ENCODE measurements at places on chromosomes 2 and 18.

GRCh38 chr2:52995424-52995823, 772.2 kb upstream of the CHAC2 start:
- no peak for DNase-seq

DNA sequence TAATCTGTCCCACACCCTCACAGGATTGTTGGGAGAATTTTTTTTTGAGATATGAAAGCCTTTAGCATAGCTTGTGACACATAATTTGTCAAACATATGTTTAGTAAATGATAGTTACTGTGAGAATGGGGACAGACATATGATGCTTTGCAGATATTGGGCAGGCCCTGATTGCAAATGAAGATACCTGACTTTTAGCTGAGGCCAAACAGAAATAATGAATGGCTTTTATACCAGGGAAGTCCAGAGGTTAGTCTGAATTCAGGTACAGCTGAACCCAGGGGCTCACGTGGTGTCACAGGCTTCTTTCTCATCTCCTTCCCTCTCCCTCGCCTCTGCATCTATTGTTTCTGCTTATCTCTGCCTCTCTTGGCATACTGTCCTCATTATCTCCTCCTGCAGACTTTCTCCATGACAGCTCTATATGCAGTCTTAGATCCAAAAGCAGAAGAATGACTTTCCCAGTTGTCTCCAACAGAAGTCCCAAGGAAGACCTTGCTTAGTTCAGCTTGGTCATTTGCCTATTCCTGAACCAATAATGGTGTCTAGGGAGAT, 4.9 kb upstream of the WNT10A start:
- no peak for DNase-seq

DNA sequence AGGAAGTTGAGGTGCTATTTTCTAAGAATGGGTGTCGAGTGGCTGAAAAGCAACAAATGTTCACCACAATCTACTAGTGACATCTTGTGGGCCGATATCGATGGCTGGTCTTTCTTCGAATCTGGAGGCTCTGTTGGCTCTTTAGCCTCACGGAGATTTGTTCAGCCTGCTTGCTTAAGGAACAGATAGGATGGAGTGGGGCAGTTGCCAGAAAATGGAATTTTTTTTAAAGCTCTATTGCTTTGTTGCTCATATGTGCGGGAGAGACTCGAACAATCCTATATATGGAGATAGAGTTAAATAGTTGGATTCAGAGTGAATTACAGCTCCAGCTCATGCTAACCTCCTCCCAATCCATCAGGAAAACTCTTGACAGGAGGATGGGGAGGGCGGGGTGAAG, 70.9 kb upstream of the LYPD6B start:
- no peak for DNase-seq

GRCh38 chr2:215717501-215718381, 281.9 kb upstream of the FN1 start:
- DNase-seq: no peak

- DNase-seq: no peak
Measured at GRCh38 chr18:24762511-24762910, 302.1 kb downstream of the HRH4 start.

GRCh38 chr18:48193521-48194492, 215.4 kb downstream of the ZBTB7C start:
- no peak for DNase-seq

DNA sequence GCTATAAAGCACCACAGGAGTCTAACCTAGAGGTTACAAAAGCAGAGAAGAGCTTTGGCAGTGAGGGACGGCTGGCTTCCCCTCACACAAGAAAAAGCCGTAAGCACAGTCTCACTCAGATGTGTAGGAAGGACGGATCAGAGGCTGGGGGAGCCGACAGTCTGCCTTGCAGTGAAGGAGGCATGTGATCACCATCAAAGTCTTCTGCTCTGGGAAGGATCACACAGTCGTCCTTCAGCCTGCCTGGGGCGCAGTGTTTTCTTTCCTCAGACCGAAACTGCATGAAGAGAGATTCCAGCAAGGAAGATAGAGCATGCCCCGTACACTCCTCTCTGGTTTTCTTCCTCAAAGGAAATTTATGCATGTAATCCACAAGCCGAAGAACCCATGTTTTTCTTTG, 24.1 kb downstream of the GATA6 start:
- DNase-seq: peak; percentile 8

DNA sequence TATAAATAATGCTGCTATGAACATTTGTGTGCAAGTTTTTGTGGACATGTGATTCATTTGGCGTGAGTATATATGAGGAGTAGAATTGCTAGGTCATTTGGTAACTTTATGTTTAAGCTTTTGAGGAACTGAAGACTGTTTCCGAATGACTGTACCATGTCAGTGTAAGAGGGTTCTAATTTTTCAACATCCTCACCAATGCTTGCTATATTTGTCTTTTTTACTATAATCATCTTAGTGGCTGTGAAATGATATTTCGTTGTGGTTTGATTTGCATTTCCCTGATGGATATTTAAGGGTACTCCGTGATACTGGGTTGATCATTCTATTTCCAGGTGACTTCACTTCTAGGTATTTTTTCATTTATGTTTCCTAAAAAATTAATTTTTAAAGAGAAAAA, 241.1 kb downstream of the BCL2 start:
- no peak for DNase-seq

GRCh38 chr2:192669505-192670091, 474.9 kb upstream of the TMEFF2 start:
- DNase-seq: no peak

DNA sequence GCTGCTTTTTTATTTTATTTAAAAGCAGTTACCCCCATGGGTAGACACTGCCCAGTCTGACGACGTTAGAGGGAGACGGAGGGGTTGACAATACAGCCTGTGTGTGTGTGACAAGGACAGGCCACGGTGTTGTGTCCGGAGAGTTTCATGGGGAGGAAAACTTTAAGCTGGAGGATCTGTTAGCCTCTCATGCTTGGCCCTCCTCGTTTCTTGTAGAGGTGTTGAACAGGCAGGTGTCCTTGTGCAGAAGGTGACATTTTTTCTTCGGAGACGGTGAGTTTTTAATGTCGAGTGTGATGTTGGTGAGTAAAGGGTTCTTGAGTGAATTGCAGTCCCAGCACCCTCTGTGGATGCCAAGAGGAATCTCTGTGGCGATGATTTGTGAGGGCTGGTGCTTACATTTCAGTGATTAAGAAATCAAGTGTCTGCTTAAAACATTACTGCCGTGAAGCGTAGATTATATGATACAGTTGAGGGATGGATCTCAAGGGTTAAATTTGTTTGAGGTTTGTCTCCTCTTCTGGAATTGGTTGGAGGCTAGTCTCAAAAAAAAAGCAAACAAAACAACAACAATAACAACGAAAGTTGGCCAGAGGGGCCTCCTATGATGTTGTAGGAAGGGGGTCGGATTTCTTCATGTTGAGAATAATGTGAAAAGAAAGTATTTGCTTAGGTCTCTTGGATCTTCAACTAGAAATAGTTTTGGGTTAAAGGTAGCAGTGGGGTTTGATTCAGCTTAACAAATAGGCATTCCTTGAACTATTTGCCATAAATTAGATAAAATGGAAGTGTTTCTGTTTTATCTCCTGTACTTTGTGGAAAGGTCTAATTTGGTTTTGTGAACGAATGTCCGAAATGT, 1.6 kb downstream of the NCOA1 start:
- DNase-seq: no peak

DNA sequence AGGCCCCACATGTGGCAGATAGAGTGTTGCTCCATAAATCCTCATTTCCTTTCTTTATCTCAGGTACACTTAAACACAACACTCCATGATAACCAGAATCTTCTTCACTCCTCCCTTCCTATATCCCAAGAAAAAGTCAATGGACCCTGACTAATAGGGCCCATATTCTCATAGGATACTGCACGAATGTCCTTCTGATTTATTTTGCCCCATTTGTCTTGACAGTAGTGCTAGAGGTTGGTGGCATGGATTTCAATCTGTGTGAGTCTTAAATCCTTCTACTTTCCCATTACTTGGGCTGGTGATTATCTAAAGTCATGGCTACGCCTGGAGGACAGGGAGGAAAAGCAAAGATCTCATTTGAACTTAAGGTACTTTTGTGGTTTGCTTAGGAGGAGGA, 156.0 kb downstream of the ACOXL start:
- no peak for DNase-seq

- no peak for DNase-seq
Measured at GRCh38 chr2:54791831-54792230, 68.4 kb downstream of the EML6 start.

GRCh38 chr18:2070631-2071030, 500.7 kb downstream of the METTL4 start:
- no peak for DNase-seq

DNA sequence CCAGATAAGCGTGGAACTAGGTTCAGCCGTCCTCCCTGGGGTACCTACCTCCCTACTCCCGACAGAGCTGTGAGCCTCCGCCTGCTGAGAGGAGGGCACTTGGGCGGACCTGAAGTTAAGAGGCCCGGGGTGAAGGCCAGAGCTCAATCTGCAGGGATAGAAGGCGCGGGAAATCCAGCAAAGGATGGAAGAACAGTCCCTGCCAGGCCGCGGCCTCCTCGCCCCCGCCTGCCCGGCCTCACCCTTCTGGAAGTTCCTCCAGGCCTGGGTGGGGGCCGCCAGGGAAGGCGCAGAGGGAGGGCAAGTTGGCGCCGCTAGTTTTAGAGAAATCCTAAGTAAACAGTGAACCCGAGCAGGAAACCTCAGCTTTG, 13.0 kb downstream of the EN1 start:
- no peak for DNase-seq

GRCh38 chr2:54065411-54065810, 50.0 kb upstream of the ACYP2 start:
- DNase-seq: no peak

- no peak for DNase-seq
Measured at GRCh38 chr2:179890666-179891065, 29.3 kb upstream of the ZNF385B start.

DNA sequence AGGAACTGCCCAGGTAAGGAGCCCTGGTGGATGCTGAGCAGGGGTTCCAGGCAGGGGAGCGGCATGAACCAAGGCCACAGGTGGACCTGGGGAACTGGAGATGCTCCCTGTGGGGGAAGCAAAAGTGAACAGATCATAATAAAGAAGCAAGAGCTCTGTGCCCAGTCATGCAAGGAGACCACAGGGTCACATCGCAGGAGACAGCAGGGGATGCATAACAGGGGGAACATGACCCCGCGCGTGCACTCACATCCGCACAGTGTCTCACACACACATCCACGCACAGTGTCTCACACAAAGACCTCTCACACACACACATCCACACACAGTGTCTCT, 473.3 kb upstream of the HS6ST1 start:
- no peak for DNase-seq

GRCh38 chr2:40450066-40450795, 1.7 kb downstream of the SLC8A1 start:
- DNase-seq: no peak

GRCh38 chr2:239178954-239179353, 221.9 kb downstream of the HDAC4 start:
- DNase-seq: no peak

DNA sequence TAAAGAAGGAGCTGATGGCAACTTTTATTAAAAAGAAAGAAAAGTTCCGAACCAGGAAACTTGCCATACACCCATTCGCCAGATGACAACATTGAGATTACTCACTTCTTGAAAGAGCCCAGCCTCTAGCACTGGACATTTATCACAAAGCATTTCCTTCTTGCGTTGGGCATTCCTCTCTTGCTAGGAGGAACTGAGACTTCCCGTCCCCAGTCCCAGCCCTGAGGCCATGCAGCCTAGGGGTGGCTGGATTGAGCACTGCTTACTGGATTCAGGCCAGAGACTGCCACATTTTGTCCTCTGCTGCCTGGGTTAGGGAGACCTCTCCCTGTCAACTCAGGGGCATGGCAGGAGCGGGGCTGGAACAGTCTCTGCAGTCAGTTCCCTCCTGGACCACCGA, 80.1 kb downstream of the SDC1 start:
- no peak for DNase-seq

DNA sequence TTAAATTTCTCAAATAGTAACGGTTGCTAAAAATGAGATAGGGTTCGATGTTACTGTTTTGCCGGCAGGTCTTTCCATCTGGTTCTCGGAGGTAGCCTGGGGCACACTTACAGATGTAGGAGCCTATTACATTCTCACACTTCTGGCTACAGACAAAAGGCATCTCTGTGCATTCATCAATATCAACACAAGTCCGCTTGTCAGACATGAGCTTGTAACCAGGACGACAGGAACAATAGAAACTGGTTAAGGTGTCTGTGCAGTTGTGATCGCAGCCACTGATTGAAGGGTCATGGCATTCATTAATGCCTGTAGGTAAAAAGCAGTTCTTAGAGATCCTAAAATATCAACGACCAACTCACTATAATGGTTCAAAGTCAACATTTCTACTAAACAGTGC, 116.3 kb downstream of the DHRS9 start:
- peak; percentile 35 for DNase-seq

GRCh38 chr18:59265246-59265973, 7.8 kb downstream of the RAX start:
- DNase-seq: no peak

DNA sequence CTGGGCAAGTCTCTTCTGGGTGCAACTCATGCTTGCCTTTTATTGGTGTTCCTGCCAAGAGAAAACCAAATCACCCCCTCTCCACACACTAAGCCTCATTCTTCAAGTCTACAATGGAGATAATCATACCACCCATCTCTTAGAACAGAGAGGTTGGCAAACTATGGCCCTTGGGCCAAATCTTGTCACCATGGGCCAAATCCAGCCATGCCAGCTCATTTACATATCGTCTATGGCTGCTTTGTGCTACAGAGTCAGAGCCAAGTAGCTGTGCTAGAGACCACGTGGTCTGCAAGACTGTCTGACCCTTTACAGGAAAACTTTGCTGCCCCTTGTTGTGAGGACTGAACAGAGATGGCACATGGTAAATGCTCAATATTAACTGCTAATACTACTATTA, 270.3 kb upstream of the PARD3B start:
- no peak for DNase-seq

- no peak for DNase-seq
Measured at GRCh38 chr2:104846786-104847585, 6.9 kb upstream of the POU3F3 start.

DNA sequence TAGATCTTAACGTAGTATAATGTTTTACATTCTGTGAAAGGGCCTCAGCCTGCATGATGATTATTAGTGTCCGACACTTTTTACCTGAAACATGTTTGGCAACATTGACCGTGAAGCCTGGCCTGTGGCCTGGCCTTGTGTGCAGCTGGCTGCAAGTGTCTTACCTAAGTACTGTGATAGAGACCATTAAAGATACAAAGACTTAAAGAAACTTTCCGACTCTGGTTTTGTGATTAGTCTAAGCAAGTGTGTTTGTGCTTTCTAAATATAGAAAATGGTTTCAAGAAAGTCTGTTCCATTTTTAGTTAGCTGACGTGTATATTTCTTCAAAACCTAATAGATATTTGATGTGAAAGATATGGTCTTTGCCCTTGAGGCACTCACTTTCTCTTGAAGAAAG, 601.8 kb downstream of the LRP1B start:
- no peak for DNase-seq

- no peak for DNase-seq
Measured at GRCh38 chr2:110998311-110998710, 122.4 kb upstream of the BCL2L11 start.

- no peak for DNase-seq
Measured at GRCh38 chr2:162828545-162828944, 10.0 kb downstream of the KCNH7 start.

- no peak for DNase-seq
Measured at GRCh38 chr2:230900336-230900995, 24.6 kb downstream of the GPR55 start.

All from COLO829 (cell line).